Aorta (tissue), 5 donors: ENCODE measurements at places on chromosomes 2 and 18.
A peak's percentile ranks its signal among the peaks of the same experiment; 100 is the strongest.

DNA sequence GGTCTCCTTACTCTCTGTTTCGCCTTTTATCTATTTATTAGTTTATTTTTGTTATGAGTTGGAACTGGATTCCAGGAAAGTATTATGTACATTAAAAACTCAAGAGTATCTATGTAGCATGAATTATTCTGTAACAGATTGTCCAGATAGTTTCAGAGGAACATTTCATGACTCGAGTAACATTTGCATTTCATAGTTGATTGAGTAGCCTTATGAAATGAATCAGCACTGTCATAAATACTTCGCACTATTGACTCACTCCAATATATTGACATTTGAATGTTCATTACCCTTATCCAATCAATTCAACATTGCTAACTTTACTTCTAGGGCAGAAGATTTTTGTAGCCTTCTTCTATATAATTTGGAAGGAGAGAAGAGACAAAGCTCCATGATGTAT, 11.3 kb upstream of the VRK2 start:
- no peak for DNase-seq

GRCh38 chr2:72738096-72738495, 87.7 kb downstream of the EXOC6B start:
- DNase-seq, result no peak

DNA sequence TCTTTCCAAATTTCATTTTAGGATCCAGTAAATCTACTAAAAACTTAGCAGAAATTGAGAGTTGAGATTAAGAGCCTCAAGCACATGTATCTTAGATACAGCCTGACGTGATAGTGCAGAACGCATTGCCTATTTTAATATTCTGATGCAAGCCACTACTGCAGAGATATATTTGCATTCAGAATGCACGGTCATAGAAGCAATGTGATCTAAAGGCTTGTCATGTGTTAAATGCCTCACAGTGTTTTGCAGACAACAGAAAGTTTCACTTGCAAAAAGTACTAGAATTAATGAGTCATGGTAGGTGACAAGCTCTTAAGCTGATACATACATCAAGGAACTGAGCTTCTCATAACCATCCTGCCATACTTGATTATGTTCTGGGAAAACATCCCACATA, 886.7 kb upstream of the CHAC2 start:
- DNase-seq, result no peak

DNA sequence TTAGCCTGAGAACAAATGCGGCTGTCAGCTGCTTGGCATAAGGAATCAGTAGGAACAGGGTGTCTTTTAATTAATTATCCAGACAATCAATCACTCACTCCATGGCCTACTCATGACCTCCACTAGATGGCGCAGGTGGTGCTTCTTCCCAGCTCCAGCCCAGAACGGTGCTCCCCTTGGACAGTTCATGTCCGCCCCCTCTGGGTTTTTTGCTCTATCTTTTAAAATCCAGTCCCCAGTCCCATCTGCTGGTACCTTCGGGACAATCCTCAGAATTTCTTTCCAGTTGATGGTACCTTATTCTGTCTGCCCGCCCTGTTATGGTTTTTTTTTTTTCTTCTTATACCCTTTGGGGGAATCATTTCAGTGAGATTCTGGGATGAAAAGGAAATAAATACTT, 99.8 kb downstream of the CACNB4 start:
- no peak for DNase-seq

- no peak for DNase-seq
These were observed 28.0 kb downstream of the ACKR3 start for GRCh38 chr2:236597629-236598028.

GRCh38 chr2:64393383-64394010, 60.5 kb upstream of the LGALSL start:
- no peak for DNase-seq

- no peak for DNase-seq
These were observed 72.5 kb downstream of the DHRS9 start for GRCh38 chr2:169141713-169142352.

GRCh38 chr18:62939433-62939832, 224.1 kb downstream of the PHLPP1 start:
- DNase-seq, result no peak

GRCh38 chr2:25749676-25750075, 76.3 kb upstream of the DTNB start:
- no peak for DNase-seq

GRCh38 chr2:96109931-96110511, 6.3 kb downstream of the ADRA2B start:
- peak; percentile 30 for DNase-seq

DNA sequence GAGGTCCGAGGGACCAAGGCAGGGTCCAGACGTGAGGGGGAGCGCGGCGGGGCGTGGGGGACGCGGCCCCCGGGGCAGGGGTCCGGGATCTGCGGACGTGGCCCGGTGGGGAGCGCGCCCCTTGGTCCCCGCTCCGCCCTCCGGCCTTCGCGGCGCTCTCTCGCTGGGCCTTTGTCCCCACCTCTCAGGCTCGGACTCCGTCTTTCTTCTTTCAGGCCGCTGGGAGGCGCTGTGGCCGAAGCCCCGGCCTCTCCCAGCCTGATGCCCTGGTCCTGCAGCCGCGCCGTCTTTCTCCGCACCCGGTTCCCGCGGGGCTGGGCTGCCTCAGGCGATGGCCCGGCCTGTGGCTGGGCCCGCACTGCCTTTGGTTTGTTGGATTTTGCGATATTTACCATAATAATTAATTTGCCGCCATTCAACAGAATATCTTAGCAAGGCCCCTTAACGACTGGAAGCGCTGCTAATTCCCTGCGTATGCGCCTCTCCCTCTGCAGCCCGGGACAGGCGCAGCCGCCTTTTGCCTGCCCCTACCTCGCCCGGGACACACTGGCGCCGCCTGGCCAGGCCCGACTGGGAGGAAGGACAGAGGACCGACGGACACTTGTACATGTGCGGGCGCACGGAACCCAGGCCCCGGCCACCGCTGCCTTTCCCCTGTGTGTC, 10.8 kb downstream of the SIX3 start:
- no peak for DNase-seq

DNA sequence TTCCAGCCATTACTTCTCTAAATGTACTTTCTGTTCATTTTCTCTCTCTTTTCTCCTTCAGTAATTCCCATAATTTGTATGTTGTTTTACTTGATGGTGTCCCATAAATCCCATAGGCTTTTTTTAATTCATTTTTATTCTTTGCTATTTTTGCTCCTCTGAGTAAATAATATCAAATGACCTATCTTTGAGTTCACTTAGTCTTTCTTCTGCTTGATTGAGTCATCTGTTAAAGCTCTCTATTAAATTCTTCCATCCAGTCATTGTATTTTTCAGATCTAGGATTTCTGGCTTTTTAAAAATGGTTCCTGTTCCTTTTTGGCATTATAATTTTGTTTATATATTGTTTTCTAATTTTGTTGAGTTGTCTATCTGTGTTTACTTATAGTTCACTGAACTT, 13.5 kb downstream of the SP100 start:
- DNase-seq, result no peak

GRCh38 chr2:170972296-170973224, 43.5 kb downstream of the GORASP2 start:
- DNase-seq, result no peak

DNA sequence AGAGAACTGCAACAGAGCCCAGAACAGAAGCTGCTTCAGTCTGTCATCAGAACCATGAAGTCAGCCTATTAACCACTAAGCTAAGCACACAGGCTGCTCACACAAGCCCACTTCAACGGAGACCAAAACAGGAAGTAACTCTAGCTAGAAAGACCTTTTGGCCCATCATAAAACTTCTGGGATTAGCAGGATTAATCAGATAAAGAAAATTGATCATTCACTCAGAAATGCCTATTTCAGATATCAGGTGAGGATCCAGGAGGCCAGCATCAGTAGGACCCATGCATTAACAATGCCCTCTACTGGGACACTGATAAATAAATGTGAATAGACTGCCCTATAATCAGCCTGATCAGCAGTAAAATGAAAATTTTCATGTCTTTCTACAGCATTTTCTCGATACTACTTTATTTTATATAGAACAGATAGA, 101.4 kb downstream of the WDPCP start:
- no peak for DNase-seq

GRCh38 chr2:88016960-88017779, 823 bp upstream of the RNU2-63P start:
- peak; percentile 81 for DNase-seq

DNA sequence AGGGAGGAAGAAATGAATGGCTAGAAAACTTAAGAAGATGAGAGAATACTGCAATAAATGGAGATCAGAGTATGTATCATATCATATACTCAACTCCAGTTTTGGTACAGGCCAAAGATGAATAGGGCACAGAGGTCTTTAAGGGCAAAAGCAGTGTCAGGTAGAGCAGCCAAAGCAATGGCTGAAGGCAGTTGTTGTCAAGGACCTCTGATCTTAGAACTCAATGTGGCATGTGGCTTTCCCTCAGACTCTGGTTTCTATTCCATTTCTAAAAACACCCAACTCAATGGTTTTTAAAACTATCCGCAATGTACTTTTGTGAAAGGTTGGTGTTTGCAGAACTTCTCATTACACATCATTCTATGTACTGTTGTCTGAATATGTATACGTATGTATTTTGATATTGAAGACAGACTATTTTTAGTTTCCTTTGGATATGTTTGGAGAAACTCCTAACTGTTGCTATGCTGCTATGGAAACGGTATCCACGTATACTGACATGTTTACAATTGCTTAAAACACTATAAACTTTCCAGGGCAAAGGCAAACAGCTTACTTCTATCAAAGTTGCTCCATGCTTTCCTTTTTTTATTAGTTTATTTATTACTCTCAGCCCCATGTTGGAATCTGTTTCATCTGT, 58.1 kb upstream of the PELI1 start:
- DNase-seq, result no peak

- no peak for DNase-seq
These were observed 228.0 kb upstream of the ID2 start for GRCh38 chr2:8453904-8454302.

DNA sequence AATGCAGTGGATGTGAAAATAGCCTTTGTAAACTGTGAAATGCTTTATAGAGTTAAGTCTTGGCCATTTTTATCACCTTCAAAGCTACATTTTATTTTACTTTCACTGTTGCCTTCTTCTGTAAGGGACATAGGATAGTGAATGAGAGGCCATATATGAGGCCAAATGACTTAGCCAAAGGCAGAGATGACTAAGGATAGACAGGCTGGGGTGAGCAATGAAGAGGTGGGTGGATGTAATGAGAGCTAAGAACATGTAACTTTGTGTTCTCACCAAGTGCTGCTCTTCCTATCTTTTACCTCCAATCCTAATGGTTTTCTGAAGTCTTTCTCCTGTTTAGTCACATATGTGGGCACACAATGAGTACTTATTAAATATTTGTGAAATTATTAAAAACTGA, 101.9 kb downstream of the MBD5 start:
- no peak for DNase-seq

DNA sequence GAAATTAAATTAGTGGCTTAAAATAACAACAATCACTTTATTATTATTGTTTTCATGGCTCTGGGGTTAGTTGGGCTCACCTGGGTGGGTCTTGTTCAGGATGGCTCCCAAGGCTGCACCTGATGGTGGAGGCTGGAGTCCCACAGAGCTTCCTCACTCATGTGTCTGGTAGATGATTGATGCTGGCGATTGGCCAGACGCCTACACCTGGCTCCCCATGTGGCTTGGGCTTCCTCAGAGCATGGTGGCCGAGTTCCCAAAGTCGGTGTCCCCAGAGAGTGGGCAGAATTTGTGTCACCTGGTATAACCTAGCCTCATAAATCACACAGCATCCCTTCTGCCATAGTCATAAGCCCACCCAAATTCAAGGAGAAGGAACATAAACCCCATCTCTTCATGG, 18.2 kb downstream of the DBI start:
- no peak for DNase-seq

GRCh38 chr18:58403799-58404455, 225.0 kb downstream of the ALPK2 start:
- DNase-seq, result no peak
